ENCODE measurements at places on chromosomes 12 and 14.

GRCh38 chr12:71684081-71684480 is 1.8 kb upstream of the TMEM19 start:
- DNase-seq: no peak

- no peak for DNase-seq
Observed at GRCh38 chr14:104254735-104255400, 116.5 kb downstream of the KIF26A start.

- DNase-seq: no peak
Observed at GRCh38 chr12:121577443-121578180, 3.2 kb downstream of the KDM2B start.

GRCh38 chr12:26283046-26283445 is 87.7 kb downstream of the SSPN start:
- DNase-seq: no peak

DNA sequence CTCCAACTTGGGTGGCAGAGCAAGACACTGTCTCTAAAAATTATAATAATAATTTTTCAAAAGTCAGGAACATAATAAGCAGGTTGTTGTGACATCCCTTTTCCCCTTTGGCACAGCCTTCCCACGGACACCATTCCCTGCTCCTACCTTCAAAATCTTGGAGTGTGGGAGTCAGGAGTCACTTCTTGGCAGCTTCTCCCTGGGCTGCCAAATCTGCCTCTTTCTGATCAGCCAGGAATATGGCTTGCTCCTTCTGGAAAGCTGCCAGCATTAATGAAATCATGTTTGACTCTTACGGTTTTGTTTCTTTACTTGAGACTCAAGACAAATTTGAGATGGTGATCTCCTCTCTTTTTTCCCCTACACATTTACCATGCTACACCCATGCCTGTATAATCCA is 391.4 kb upstream of the SYT1 start:
- no peak for DNase-seq

DNA sequence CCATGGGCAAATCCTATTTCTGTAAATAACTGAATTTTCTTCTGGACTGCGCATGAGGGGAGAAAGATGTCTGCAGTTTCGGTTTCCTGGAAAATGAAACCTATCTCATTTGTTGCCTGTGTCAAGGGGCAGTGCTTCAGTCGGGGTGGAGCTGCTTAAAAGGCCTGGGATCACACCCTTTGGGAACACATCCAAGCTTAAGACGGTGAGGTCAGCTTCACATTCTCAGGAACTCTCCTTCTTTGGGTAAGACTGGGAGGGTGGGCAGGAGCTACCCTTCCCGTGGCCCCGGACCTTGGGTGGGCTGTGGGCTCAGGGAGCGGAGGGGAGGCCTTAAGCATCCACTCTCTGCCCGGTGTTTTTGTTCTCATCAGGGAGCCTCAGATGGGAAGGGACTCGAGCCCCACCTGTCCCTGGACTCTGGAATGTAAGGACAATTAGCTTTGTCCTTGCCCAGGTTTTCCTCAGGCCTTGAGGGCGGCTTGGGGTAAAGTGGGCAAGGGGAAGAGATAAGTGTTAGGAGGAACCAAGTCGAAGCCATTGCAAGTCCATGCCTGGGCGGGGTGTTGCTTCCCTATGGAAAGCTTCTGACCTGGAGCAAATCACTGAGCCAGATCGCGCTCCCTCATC is at the start of gene IFI27:
Gene IFI27 (plus strand): TSS at position 185 of the 630 bp plus-strand sequence.
- no peak for DNase-seq

DNA sequence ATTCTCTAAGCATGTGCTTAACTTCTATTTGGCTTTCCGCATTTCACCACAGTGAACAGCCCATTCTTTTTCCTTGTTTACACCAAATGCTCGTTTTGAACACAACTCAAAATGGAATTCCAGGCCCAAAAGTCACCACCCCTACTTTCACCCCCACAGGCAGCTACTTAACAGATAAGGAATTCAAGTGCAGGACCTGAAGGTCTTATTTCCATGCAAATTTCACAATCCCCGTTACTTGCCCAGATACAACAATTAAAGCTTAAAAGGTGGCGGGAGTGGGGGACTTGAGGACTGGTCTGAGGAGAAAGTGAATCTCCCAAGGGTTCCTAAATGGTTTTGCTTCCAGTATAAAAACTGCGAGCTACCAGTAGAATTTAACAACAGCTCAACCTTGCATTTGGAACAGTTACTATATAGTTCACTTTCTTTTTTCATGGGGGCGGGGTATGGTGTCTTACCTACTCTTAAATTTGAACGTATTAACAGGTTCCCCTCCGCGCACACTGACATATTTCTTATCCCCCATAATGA is 3.7 kb downstream of the USP44 start:
- no peak for DNase-seq

DNA sequence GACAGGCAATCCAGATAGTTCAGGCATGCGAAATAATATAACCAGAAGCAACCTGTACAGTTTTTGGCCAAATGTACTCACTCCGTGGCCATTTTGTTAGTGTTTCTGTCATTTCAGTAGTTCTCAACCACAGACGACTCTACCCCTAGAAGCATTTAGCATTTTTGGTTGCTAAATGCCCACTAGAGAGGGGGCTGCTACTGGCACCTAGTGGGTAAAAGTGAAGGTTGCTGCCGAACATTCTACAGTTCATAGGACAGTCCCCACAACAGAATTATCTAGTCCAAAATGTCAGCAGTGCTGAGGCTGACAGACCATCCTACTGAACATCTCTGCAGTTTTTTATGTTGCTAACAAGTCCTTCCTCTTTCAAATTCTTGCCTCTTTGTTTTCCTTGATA is 107.4 kb downstream of the TSHR start:
- no peak for DNase-seq

- no peak for DNase-seq
Observed at GRCh38 chr14:64542836-64543201, 2.3 kb downstream of the HSPA2 start.

DNA sequence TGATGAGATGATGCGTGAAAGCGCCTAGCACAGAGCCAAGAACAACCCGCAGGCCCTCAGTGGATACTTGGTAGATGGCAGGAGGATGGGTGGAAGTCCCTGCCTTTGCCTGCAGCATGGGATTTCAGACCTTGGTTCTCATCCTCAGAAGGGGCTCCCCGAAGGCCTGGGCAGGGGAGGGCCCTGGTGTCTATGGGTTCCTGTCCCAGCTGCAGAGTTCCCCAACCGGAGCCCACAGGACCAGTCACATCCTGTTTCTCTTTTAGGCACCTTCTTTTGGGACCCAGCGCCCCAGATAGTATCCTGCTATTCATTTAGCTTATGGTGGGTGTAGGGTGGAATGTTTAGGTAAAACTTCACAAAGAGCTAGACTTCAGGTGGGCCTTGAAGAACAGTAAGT is 55.5 kb downstream of the CALM1 start:
- no peak for DNase-seq

GRCh38 chr12:82149045-82149444 is 209.1 kb downstream of the CCDC59 start:
- DNase-seq: no peak
